ENCODE measurements at places on chromosomes 5 and 9. TPM values are rescaled to one million over a fixed set of nuclear protein-coding genes. Genes with fewer than 3 reads are reported as not detected.

EPB41L4A gene
- 1.1 TPM for polyA plus RNA-seq

DNA sequence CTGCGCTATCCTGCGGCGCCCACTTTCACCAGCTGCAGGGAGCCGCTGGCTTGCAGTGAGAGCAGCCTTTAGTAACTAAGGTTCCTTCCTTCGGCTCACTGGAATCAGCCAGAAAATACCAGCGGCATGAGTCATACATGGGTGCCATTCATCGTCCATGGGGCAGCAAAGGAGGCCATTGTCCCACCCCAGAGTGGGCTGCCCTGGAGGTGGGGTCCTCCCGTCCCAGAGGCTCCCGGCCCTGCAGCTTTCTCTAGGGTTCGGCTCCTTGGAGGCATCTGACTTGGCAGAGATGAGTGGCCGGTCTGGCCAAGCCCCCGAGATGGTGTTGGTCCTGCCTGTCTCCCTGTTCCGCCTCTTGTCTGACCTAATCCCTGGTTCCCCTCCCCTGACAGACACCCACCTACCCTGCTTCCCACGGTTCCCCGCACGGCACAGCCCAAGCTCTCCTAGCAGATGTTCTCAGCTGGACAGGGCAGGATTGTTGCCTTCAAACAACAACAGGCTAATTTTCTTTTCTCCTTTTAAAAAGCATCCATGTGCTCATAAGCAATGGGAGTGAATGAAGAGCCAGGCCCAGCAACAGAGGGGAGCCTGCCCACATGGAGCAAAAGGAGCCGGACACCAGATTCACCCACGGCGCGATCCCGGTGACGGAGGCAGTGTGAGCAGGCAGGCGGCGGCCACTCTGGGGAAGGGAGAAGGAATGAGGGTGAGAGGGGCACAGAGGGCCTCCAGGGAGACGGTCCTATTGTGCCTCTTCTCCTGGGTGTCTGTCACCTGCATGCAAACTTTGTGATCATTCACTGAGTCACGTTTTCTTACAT is 97.0 kb upstream of the COL5A1 start:
- no peak overlapping the region for H3K4me3 ChIP-seq
- H3K27ac ChIP-seq = no peak overlapping the region
- H3K4me1 ChIP-seq = no peaks in the 10 kb centered on the region
- H3K27me3 ChIP-seq = no peaks in the 10 kb centered on the region

CCDC183 gene
- 0.90 TPM for polyA plus RNA-seq

DMRT2 gene
- polyA plus RNA-seq = not detected

DNA sequence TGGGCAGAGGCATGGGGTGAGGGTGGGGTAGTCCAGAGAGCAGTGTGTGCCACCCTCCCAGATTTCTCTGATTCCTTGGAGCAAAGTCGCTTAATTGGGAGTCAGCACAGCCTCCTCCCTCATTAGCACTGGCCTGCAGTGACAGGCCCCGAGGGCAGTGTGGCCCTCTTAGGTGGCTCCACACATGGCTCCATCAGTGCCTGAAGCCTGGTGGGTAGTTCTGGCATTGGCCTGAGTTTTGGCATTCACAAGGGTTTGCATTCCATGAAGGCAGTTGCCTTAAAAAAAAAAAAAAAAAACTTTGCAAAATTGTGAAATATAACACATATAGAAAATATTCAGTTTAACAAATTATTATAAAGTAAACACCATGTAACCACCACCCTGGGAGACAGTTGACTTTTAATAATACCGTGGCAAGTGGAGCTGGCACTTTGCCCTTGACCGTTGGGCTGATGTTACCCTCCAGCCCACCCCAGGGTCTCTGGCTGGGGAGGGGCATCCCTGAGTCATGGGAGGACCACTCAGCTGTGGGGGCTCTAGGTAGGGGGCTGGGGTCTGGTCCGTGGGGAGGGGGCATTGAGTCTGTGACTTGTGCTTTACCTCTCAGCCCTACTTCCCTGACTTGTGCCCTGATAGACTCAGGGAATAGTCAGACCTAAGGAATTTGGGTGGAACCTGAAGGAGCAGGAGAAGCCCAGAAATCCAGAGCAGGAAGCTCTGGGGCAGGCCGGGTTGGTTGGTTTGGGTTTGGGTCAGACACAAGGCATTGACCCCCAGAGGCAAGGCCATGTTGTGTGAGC is 51.3 kb upstream of the PITX1 start:
- no peaks in the 10 kb centered on the region for H3K27me3 ChIP-seq
- no peak for DNase-seq
- H3K4me3 ChIP-seq = no peak overlapping the region
- no peak overlapping the region for H3K27ac ChIP-seq

PCDHGA9 gene
- 0.09 TPM for polyA plus RNA-seq

DNA sequence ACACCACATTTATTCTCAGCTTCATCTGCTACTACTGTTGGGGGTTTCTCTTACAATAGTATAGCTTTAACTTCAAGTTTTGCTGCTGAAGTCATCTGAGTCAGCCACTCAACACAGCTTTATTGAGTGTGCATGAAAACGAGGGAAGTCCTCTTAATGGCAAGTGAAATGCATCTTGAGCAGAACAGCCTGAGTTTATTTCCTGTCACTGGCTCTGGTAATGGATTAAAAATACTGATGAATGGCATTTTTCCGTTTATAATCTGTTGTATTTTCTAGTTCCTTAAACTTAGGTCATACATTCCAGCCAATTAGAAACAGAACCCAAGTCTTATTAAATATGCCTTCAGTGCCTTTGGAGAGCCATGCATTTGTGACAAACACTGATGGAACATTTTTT is 238.6 kb downstream of the SLF1 start:
- H3K4me1 ChIP-seq = no peaks in the 10 kb centered on the region
- no peak overlapping the region for H3K27ac ChIP-seq
- no peaks in the 10 kb centered on the region for H3K27me3 ChIP-seq

- no peak overlapping the region for H3K27ac ChIP-seq
- H3K36me3 ChIP-seq = no peaks in the 10 kb centered on the region
- DNase-seq = peak; percentile 30
- no peaks in the 10 kb centered on the region for H3K4me1 ChIP-seq
These were observed 307.7 kb downstream of the ADGRV1 start for GRCh38 chr5:90866333-90866732.

- no peak overlapping the region for H3K4me3 ChIP-seq
- no peak overlapping the region for H3K27ac ChIP-seq
- no peak for DNase-seq
These were observed 136.0 kb downstream of the FBXO4 start for GRCh38 chr5:42061121-42061520.

GRCh38 chr9:99093492-99093791 is 11.5 kb upstream of the TGFBR1 start:
- no peaks in the 10 kb centered on the region for H3K27me3 ChIP-seq
- no peak overlapping the region for H3K4me3 ChIP-seq
- H3K4me1 ChIP-seq = peaks cover 35% of the 10 kb centered on the region

DNA sequence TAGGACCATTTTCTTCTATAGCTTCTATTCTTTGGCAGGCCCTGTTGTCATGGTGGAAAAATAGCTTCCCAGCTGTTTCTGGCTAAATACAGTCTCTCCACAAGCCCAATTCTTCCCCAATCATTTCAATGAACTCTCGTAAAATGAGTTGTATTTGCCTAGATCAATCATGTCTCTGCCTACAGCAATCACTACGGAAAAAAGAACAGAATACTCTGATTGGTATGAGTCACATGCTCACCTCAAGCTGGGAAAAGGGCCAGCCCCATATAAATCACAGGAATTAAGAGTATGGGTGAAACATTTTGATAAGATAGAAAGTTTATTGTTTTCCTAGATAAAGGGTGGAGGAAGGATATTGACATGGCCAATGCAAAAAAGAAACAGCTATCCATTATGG is 711.4 kb downstream of the EFNA5 start:
- DNase-seq = no peak
- H3K4me3 ChIP-seq = no peak overlapping the region
- H3K27me3 ChIP-seq = no peaks in the 10 kb centered on the region
- no peaks in the 10 kb centered on the region for H3K4me1 ChIP-seq
- H3K36me3 ChIP-seq = no peaks in the 10 kb centered on the region
- no peak overlapping the region for H3K27ac ChIP-seq

GRCh38 chr9:93697352-93698139 is 121.2 kb downstream of the PHF2 start:
- H3K27me3 ChIP-seq = no peaks in the 10 kb centered on the region
- H3K27ac ChIP-seq = no peak overlapping the region
- H3K4me3 ChIP-seq = no peak overlapping the region
- no peak for DNase-seq
- H3K36me3 ChIP-seq = no peaks in the 10 kb centered on the region

GRCh38 chr5:123147128-123147715 is 58.2 kb downstream of the PRDM6 start:
- no peaks in the 10 kb centered on the region for H3K27me3 ChIP-seq
- H3K4me3 ChIP-seq = no peak overlapping the region
- H3K36me3 ChIP-seq = no peaks in the 10 kb centered on the region
- no peak for DNase-seq
- no peaks in the 10 kb centered on the region for H3K4me1 ChIP-seq

DNA sequence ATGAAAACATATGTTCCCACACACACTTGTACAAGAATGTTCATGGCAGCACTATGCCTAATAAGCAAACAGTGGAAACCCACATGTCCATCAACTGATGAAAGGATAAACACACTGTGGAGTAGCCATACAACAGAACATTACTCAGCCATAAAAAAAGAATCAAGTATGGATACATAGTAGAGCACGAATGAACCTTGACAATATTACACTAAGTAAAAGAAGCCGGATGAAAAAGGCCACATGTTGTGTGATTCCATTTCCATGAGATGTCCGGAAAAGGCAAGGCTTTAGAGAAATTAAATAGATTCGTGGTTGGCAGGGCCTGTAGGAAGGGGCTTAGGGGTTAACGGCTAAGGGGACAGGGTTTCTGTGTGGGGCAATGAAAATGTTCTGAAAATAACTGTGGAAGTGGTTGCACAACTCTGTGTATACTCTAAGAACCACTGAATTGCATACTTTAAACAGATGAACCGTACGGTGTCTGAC is 51.4 kb downstream of the COL23A1 start:
- H3K4me3 ChIP-seq = no peak overlapping the region
- no peak overlapping the region for H3K27ac ChIP-seq
- H3K4me1 ChIP-seq = no peaks in the 10 kb centered on the region
- H3K36me3 ChIP-seq = no peaks in the 10 kb centered on the region

DNA sequence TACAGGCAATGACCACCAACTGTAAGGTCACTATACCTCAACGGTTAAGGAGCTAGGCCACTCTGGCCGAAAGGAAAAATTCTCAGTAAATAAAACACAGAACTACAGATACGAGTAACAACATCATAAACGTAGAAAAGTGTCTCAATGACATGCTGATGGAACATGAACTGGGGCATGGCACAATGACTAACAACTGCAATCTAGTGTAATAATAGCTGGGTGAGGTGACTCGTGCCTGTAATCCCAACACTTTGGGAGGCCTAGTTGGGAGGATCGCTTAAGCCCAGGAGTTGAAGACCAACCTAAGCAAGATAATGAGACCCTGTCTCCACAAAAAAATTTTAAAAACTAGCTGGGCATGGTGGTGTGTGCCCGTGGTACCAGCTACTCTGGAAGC is 9.8 kb upstream of the RAPGEF6 start:
- peaks cover 8% of the 10 kb centered on the region for H3K36me3 ChIP-seq
- no peak overlapping the region for H3K27ac ChIP-seq
- no peak overlapping the region for H3K4me3 ChIP-seq
- DNase-seq = no peak
- no peaks in the 10 kb centered on the region for H3K27me3 ChIP-seq
- H3K4me1 ChIP-seq = peaks cover 9% of the 10 kb centered on the region

Data from CD4-positive, alpha-beta memory T cell (primary cell).